NCI-H1694 (cell line): ENCODE measurements at places on chromosomes 5 and 9.

DNA sequence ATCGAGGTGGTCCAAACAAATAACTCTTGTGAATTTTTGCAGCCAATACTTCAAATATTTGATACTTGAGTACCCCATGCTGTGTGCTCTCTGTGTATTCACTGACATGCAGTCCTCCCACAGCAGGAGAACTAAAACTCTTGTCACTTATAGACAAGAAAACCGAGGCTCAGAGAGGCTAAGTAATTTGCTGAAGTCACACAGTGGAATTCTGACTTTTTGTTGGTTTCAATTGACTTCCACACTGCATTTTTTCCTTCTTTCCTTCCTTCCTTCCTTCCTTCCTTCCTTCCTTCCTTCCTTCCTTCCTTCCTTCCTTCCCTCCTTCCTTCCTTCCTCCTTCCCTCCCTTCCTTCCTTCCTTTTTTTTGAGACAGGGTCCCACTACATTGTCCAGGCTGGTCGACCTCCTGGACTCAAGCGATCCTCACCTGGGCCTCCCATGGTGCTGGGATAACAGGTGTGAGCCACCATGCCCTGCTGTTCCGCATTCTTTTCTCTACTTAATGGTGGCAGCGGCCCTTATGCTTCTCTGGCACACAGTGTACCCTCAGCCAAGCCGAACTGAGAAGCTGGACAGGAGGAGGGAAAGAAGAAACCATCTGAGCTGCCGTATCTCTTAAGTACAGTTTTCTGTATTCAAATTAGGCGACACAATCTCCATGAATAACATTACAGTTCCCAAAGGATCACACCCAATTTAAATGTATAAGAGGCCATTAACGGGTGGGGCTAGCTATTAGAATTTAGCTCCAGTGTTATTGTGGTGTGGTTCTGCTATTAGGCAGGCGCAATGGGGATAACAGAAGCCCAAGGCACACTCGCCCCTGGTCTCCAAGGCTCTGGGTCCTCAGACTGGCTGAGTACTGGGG is 38.4 kb upstream of the GRHPR start:
- no peak for DNase-seq

- DNase-seq: no peak
These were observed 1.9 kb downstream of the B4GALT7 start for GRCh38 chr5:177601577-177602457.

DNA sequence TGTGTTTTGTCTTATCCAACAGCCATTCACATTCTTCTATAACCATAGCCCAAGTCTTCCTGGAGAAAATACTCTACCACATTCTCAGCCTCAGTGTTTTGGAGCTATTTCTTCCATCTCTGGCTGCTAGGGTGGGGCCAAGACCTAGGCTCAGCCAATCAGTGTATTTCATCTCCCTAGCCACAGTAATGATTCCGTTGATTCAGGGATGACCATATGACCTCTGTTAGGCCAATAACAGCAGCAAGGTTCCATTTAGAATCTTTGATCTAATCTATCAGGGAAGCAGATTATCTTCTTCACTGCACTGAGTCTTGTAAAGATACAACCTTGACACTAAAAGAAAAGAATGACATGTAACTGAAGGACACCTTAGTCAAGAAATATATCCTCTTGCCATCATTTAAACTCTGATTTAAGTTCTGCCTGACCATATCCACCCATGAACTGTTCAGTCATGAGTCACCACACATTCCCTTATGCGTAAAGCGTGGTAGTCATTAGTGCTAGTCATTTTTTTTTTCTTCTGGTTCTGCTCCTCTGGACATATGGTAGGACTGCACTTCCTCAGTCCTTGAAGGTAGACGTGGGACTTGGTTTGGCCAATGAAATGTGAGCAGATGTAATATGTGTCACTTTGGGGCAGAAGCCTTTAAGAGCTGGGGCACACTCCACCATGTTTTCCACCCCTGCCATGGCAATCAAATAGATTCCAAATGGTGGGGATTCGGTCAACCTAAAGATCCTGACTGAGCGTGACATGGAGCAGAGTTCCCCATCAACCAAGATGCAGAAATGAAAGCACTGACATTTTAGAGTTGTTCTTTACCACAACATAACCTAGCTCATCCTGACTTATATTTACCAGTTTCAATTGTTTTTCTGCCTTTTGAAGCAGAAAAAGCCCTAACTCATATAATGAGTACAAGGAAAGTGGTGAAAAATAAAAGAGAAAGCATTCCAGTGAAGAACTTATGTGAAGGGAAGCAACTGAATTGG is 12.7 kb upstream of the PRELID2 start:
- DNase-seq: no peak

GRCh38 chr5:149264439-149265067 is 7.1 kb upstream of the AFAP1L1 start:
- DNase-seq: no peak

GRCh38 chr5:150277043-150277442 is 12.5 kb downstream of the CAMK2A start:
- no peak for DNase-seq

DNA sequence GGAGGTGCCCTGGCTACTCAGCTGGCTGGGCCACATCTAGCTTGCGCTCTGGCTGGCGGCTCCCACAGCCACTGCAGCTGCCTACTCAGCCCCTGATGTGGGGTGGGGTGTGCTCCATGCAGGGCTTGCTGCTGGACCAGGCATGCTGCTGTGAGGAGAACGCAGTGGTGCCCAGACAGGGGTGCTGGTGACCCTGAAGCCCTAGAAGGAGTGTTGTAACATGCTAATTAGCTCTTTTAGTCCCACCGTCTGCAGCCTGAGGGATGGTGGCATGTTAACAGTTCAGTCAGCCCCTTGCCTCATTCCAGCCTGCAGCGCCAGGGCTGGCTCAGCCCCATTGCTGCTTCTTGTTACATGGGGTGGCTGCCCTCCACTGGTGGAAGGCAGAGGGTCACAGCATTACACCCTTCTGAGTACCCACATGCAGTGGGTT is 642.3 kb downstream of the DMRTA1 start:
- DNase-seq: no peak

DNA sequence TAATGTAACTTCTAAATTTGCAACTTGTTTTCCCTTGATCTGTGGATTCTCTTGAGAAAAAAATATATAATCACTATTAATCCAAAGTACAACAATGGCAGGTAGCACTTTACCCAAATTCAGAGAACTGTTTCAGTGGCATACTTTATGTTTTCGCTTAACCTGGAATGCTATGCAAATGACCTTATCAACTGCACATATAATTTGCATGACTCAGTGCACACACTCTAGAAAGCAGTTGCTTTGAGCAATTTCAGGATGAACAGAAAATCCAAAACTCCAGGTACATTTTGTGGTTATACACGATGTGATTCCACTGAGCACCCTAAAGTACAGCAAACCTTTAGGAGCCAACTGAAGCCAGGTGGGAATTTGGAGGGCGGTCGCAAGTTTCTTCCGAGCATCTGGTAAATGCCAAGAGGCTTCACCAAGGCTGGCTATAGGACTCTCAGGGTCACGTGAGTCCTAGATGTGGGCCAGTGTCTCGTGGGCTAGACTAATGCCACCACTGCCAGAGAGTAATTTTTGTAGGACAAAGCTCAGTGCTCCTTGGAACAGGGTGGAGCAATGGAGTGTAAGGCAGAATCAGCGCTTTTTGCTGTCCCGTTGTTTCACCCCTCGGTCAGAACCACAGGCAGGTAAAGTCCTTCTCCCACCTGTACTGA is 37.3 kb downstream of the DMGDH start:
- DNase-seq: no peak

DNA sequence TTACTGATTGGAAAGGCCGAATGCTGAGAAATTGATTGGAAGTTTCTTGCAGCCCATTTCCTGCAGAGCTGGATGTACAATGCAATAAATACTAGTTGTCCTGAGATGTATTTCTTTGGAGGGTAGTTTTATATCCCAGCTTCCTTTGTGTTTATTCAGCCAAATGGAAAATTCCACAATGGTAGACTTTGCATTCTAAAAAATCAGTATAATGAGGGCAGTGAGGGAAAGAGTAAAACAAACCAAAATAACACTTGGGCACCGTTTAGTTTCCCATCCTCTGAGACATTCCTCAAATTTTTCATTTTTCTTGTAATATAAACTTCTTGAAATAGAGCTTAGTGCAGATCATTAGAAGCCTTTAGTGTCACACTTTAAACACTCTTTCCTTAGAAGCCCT is 379.4 kb downstream of the EBF1 start:
- DNase-seq: no peak

- no peak for DNase-seq
These were observed 11.8 kb downstream of the OTULIN start for GRCh38 chr5:14676320-14676719.

DNA sequence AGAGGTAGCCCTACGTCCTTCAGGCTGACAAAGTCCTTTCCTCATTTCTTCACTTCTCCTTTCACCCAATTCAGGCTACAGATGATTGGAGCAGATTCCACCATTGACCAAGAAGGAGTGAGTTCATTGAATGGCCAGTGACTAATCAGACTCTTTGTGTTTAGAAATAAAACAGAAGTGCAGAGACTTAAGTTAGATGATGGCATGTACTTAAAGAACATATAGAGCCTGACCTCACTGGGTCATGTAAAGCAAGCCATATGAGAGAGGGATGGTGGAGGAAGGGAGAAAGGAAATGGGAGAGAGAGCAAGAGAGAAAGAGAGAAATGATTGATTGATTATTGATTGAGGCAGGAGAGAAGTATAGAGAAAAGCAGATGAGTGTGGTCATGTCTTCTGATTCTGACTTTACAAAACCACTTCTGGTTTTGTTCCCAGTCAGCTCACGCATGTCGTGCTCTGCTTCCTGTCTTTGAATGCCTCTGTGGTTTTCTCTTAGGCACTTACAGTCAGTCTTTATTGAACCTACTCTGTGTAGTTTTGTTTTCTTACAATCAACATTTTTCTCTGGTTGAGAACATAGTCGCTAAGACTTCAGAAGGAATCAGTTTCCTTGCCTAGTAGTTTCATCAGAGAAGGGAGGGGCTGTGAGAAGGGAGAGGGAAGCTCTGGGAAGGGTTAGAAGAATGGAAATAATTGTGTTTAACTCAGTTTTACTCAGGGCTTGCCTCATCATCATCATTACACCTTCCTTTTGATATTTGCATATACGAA is 149.2 kb upstream of the KLF9 start:
- no peak for DNase-seq

- peak; percentile 20 for DNase-seq
These were observed 70.5 kb downstream of the PIK3R1 start for GRCh38 chr5:68285851-68286611.

DNA sequence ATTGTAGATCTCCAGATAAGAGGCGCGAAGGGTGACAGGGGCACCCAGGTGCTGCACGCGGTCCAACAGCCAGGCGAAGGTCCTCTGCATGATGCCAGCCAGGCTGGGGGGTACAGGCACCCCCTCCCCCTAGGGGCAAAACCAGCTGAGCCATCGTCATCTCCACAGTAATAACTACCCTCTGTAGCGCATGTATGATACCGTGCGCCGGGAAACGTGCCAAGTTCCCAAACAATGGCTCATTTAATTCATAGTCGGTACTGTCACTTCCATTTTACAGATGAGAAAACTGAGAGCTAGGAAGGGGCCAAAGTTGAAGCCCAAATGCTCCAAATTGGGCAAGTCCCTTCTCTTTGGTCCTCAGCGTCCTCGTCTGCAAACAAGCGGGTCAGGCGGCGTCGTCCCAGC is 1.5 kb downstream of the KIF12 start:
- peak; percentile 45 for DNase-seq

GRCh38 chr5:110269478-110270142 is 456.9 kb downstream of the TMEM232 start:
- DNase-seq: no peak

GRCh38 chr9:121942866-121943382 is 150.2 kb downstream of the TTLL11 start:
- no peak for DNase-seq

DNA sequence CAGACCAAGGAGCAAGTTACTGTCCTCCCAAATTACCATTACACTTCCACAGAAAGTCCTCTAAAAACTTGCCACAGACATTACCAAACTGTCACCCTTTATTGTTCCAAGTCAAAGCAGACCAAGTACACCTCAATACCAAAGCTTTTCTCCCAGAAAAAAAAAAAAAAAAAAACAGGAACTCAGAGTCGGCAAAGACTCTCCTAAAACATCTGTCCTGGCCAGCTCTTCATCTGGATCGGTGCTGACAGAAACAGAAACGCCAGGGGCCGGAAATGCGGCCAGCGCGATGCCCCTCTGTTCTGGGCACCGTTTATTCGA is 718 bp downstream of the DEPDC1B start:
- DNase-seq: no peak

DNA sequence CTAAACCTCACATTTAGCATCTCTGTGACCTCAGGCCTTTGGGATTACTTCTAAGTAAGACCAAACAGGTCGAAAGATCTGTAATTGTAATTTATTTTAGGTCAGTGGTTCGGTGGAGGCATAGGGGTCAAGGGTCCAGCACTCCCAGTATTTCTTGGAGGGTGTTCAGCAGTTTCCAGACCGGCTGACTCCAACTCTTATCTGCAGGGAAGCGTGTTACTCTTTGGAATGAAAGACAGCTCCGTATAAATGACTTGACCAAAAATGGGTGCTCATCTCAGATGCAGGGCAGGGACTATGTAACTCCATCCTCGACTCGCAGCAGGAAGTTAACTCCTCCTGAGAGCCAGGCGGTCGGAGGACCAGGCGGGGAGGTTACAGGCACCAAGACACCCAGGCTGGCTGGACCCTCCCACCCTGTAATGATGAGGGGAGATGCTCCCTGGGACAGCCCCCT is 620 bp upstream of the VPS13A start:
- DNase-seq: no peak

- peak; percentile 91 for DNase-seq
These were observed 32.4 kb downstream of the DDX31 start for GRCh38 chr9:132637351-132637750.

DNA sequence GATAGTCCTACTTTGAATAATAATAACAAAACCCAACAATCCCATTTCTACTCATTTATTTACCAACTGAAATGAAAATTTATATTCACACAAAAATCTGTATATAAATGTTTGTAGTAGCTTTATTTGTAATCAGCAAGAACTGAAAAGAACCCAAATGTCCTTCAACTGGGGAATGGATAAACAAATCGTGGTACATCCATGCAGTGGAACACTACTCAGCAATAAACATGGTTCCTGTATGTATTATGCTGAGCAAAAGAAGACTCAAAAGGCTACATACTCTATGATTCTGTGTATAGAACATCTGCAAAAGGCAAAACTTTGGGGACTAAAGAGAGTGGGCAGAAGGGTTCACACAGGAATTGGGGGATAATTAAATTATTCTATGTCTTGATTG is 136.1 kb upstream of the HAND1 start:
- DNase-seq: no peak

DNA sequence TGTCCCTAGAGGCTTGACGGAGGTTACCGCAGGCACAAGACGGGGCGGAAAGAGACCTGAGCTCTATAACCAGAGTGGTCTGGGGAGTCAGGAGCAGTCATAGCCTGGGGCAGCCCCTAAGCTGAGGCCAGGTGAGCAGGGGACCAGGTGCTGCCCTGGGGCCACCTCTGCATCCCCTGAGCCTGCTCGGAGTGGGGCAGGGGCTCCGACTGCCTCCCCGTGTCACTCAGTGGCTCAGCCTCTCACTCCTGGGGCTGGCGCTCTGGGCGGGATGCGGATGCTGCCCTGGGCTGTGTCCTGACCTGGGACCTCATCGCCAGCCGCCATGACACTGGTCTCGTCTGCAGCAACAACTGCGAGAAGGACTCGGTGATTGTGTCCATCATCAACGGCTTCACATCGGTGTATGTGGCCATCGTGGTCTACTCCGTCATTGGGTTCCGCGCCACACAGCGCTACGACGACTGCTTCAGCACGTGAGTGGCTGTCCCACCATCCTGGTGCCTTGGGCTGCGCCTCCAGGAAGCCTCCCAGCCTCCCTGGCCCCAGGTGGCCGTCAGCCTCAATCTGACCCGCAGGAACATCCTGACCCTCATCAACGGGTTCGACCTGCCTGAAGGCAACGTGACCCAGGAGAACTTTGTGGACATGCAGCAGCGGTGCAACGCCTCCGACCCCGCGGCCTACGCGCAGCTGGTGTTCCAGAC is 8.8 kb upstream of the SLC6A18 start:
- DNase-seq: no peak
